ENCODE measurements at places on chromosomes 7 and 10. TPM values are rescaled to one million over a fixed set of nuclear protein-coding genes. Genes with fewer than 3 reads are reported as not detected.

DNA sequence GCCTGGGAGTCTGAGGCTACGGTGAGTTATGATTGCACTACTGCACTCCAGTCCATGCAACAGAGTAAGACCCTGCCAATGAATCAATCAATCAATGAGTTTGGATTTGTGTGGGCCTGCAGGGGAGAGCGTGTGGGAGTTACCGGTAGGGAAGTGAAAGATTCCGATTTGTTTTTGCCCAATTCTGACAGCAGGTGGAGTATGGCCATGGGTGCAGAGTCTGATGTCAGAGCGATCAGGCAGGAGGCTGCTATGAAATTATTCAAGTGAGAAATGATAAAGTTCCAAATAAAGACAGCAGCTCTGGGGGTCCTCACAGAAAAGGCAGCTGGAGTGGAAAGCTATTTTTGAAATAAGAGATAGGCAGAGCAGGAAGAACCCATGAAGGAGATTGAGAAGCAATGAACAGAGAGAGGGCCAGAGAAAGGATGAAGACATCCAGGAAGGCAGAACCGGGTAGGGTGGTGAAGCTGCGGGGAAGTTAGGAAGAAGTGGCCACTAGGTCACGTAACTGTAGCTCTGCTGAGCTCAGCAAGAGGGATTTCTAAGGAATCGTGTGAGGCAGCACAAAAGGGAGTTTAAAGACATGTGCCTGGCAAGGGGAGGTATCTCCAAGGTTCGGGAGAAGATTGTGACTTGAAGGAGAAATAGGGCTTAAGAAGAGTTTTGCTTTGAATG is 93.7 kb upstream of the NMT2 start:
- DNase-seq = peak; percentile 49

GRCh38 chr10:78777466-78777865 is 291.3 kb upstream of the ZMIZ1 start:
- DNase-seq = peak; percentile 61

DNA sequence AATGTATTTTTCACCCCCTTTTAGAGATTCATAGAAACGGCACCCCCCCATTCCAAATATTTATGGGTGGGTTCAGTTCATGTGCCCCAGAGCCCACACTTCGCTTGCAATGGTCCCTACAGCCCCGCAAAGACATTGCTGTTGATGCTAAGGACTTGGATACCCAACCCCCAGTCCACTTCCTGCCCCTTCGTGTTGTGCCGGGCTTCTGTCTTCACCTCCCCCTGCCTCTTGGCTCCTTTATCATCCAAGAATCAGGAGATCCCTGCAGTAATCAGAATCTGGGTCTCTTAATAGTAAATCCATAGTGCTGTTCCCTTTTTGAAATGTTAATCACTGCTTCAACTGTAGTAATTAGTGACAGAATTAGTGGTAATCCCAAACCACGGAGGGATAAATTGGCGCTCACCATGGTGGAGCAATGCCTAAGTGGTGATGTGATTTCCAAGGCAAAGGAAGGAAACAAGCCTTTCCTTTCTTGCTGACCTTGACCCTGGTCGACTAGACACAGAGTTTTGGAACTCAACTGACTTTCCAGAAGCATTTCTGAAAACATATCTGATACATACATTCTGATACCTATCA is 67.7 kb downstream of the HK1 start:
- no peak for DNase-seq

CYP2E1 gene
- total RNA-seq = 0.69 TPM

DNA sequence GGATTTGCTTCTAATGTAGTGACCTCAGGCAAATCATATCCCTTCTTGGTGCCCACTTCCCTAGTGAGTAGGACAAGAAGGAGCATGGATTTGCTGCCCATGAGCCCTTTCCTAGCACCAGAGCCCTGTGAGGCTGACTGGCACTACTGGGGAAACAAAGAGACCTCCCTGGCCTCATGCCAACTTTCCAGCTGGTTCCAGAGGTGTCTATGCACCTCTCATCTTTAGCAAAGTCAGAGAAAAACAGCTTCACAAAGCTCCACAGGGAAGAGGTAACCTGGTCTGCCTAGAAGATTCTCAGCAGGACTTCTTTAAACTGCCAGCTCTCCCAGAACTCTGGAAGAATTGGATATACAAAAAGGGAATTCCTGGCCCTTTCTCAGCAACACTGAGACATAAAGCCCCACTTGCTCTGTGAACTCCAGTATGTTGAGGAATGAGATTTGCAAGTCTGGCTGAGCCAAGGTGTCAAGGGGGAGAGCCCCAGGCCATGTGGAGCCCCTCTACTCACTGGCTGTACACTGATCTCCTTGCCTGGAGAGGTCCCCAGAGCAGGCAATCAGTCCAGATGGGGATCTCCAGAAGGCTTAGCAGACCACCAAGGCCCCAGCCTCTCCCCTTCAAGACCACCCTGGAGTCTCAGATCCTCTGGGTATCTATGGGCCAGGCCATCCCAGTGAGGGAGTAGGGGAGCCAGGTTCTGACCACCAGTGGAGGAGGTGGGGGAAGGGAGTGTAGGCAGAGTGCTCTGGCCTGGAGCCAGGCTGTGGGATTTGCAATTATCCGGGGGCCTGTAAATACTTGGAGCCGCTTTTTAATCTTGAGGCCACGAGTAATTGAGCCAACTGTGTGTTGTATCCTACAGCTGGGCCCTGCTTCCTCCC is 24.4 kb upstream of the RBM20 start:
- no peak for DNase-seq

DNA sequence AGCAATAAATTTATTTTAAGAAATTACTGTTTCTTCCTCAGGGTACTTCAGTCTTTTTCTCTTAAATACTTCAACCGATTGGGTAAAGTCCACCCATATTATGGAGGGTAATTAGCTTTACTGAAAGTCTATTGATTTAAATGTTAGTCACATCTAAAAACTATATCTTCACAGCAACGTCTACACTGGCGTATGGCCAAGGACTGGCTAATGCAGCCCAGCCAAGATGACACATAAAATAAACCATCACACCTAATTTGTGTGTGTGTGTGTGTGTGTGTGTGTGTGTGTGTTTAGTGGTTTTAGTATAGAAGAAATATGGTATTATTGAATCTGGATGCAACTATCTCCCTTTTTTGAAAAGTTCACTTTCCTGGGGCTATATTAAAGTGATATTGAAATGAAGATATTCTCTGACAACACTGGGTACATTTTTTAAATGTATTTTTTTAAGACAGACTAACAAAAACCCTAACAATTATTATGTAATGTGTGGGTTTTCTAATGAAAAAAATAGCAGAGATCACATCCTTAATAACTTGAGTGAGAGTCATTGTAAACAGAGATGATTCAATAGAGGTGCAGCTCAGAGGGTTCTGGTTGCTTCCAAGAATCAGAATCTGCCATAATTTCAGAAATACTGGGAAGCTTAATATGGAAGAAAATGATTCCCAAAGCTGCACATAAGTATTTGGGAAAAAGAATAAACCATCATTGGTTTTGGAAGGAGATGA is 584.2 kb upstream of the MBL2 start:
- no peak for DNase-seq

- DNase-seq = no peak
Measured at GRCh38 chr10:130636313-130636930, 500.2 kb downstream of the GLRX3 start.

- DNase-seq = no peak
Measured at GRCh38 chr10:96482815-96483588, 30.7 kb downstream of the TLL2 start.

IDI2 gene
- total RNA-seq = not detected

DNA sequence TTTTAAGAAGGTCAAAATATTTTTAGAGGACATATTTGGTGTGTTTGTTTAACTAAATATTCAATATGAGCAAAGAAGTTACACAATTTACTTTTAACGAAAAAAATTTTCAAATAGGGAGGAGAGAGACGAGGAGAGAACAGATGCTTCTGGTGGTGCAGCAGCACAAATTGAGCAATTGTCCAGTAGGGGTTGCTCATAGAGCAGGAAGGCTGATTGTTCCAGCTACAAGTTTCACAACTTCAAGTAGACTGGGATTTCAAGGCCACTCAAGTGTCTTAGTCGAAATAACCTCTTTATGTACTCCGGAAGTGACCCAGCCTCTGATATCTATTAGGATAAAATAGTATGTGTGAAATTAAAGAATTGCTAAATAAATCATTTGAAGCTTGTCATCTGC is 197.9 kb downstream of the HDAC9 start:
- peak; percentile 68 for DNase-seq

ARHGAP22 gene
- total RNA-seq = 1.1 TPM

NUB1 gene
- 28.5 TPM for total RNA-seq

GRCh38 chr7:35736725-35737124 is 41.8 kb upstream of the HERPUD2 start:
- no peak for DNase-seq

GRCh38 chr7:41825927-41826480 is 123.1 kb upstream of the INHBA start:
- DNase-seq = no peak

USP54 gene
- 34.8 TPM for total RNA-seq

- no peak for DNase-seq
Measured at GRCh38 chr10:1086787-1087186, 30.6 kb downstream of the WDR37 start.

- no peak for DNase-seq
Measured at GRCh38 chr7:26185131-26185843, 15.3 kb downstream of the HNRNPA2B1 start.

OR2A1 gene
- 0.20 TPM for total RNA-seq

ANXA8L1 gene
- total RNA-seq = 51.0 TPM

GRCh38 chr10:45509491-45509890 is 135.5 kb downstream of the ALOX5 start:
- no peak for DNase-seq

SAMD9 gene
- total RNA-seq = 7.5 TPM

SERPINE1 gene
- total RNA-seq = 18.1 TPM

GRCh38 chr7:35781200-35781701 is 19.6 kb upstream of the SEPTIN7 start:
- no peak for DNase-seq

DNA sequence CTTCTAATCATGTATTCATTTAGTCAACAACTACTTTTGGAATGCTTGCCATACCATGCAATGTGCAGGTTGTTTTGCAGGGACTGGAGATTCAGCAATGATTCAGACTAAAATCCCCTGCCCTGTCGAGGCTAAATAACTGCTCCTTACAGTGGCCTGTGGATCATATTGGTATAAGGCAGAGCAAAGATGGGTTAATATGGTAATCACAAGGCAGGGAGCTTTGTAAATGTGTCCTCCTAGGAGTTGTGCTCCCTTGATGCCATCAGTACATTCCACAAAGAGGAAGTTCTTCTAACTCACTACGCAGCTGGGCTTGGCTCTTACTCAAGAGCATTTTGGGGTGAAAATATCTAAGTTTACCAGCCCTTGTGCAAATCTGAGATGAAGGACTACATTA is 614 bp upstream of the IFIT2 start:
- peak; percentile 55 for DNase-seq

DYDC2 gene
- 0.10 TPM for total RNA-seq

DNA sequence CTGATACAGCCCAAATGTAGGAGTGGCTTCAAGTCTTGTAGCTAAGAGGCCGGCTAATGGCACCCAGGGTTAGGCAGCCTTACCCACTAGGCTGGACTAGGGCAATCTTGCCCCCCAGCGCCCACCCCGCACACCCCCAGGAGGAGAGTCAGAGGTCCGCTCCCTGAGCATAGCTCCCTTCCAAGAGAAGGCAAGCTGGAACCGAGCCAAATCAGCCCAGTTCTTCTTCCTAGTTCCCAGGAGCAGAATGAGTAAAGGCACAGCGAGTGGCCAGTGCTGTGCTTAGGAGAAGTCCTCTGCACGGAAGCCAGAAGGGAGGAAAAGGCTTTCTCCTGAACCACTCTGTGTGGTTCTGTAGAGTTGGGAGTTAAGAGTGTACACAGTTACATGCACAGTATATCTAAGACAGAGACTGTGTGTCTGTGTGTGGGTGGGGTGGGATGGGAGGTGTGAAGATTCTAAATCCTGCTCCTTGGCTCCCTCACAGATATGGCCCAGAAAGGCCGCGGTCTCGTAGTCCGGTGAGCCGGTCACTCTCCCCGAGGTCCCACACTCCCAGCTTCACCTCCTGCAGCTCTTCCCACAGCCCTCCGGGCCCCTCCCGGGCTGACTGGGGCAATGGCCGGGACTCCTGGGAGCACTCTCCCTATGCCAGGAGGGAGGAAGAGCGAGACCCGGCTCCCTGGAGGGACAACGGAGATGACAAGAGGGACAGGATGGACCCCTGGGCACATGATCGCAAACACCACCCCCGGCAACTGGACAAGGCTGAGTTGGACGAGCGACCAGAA is 59.7 kb upstream of the PDCD4 start:
- DNase-seq = no peak

- DNase-seq = no peak
Measured at GRCh38 chr10:79107736-79108264, 39.0 kb downstream of the ZMIZ1 start.

DNA sequence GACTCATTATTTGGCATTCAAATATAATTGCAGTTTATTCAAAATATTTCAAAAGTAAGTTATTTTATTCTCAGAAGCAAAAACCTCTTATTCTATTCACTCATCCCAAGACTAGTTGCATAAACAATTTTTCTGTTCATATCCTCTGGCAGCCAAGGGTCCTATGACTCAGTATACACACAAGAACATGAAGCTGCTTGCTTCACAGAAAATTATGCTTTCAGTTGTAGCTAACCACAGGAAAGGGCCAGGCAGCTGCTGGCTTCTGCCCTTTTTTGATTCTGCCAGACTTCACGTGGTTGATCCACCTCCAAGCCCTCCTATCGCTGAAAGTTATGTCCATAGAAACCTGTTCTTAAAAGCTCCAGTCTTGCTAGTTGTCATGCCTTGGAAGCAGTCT is 108.8 kb downstream of the ABCA13 start:
- no peak for DNase-seq

DNA sequence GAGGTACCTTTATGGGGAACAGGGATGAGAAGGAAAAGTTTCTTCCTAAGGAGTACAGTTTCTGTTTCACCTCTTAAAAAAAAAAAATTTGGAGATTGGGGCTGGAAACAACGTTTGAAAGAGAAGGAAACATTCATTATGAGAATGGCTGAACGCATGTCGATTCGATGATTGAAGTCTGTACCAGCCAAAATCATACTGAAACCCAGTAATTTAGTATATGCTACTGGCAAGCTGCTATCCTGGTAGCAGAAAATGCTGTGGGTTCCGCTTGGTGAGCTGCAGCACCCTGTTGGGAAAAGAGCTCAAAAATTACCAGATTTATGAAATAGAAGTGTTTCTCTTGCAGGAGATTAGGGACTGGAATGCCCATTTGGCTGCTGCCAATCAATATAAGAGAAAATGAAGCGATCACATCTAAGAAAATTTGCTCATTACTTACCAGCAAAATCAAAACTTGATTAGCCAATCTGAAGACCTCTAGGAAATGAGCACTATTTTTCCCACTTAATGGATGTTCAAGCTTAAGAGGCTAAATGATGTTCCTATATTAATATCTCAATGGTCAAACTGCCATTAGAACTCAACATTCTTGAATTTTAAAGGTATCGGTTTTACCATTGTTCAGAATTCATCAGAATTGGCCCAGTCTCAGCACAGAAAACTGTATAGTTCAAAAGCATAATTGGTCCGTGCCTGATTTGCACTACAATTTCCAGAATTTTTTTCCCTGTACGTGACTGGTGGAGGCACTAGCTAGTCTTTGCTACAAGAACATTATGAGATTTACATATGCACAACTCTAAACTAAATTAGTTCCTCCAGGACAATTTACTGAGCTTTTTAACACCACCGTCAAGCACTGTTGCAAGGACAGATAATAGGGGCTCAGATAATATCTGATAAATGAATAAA is 1.2 kb upstream of the ITGB1 start:
- peak; percentile 45 for DNase-seq
